ENCODE measurements at places on chromosomes 7 and 10. TPM values are rescaled to one million over a fixed set of nuclear protein-coding genes. Genes with fewer than 3 reads are reported as not detected.

GRCh38 chr10:55631071-55631654 is 729.9 kb downstream of the ZWINT start:
- no peak overlapping the region for H3K27ac ChIP-seq
- H3K4me1 ChIP-seq, result peaks cover 7% of the 10 kb centered on the region
- H3K36me3 ChIP-seq, result no peaks in the 10 kb centered on the region
- H3K27me3 ChIP-seq, result no peaks in the 10 kb centered on the region

Gene FEZF1
- 2.3 TPM for total RNA-seq

- H3K4me1 ChIP-seq, result no peaks in the 10 kb centered on the region
- no peak overlapping the region for H3K4me3 ChIP-seq
- no peak overlapping the region for H3K27ac ChIP-seq
- H3K27me3 ChIP-seq, result no peaks in the 10 kb centered on the region
- H3K36me3 ChIP-seq, result no peaks in the 10 kb centered on the region
These were observed 59.1 kb downstream of the PDGFA start for GRCh38 chr7:460374-461116.

GRCh38 chr10:118873738-118874105 is 119.0 kb upstream of the CACUL1 start:
- H3K36me3 ChIP-seq, result no peaks in the 10 kb centered on the region
- no peak overlapping the region for H3K27ac ChIP-seq
- no peaks in the 10 kb centered on the region for H3K27me3 ChIP-seq
- H3K4me1 ChIP-seq, result no peaks in the 10 kb centered on the region
- no peak for DNase-seq
- no peak overlapping the region for H3K4me3 ChIP-seq

Gene ZNF727
- total RNA-seq, result not detected

Gene RHOBTB1
- total RNA-seq, result 24.8 TPM

Data from GM23338 (cell line).